Dermis blood vessel endothelial cell (primary cell): ENCODE measurements at places on chromosomes 16 and 17.

DNA sequence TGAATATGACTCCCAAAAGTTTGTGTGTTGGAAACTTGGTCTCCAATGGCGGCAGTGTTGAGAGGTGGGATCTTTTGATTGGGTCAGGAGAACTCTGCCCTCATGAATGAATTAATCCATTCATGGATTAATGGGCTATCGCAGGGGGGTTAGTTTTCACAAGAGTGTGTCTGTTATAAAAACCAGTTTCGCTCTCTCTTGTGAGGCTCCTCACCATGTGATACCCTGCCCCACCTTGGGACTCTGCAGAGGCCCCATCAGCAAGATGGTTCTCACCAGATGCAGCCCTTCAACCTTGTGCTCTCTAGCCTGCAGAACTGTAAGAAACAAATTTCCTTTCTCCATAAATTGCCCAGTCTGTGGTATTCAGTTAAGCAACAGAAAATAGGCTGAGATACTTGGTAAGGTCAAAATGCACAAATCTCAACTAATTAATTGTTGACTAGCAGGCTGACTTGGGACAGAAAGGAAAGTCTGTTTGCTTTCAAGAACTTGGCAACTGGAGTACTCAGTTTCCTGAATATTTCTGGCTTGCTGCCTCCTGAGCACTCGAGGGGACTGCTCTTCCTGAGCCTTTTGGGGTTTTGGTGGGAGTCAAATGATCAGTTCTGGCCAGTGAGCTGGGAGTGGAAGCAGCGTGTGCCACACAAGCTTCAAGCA is 13.8 kb upstream of the CCL17 start:
- peak; percentile 75 for DNase-seq

DNA sequence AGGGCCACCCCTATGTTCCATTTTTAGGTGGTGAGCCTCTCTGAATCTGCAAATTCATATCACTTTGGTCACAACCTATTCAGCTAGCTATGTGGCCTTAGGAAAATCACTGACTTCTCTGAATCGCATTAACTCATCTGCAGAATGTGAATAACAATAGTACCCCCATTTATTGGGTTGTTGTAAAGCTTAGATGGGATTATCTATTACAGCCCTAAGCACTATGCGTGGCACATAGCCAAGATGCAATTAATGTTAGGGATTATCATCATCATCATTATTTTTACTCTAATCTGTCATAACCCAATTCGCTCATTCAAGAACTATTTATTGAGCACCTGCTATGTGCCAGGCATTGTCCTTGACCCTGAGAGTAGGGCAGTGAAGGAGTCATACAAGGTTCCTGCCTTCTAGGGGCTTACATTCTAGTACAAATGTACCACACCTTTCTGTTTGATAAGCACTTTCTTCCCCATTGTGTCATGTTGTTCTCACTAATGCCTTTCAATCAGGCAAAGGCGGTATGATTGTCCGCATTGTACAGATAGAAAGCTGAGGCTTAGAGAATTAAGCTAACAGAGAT is 38.5 kb downstream of the CHD9 start:
- no peak for DNase-seq

GRCh38 chr16:12609937-12610699 is 193.6 kb downstream of the CPPED1 start:
- DNase-seq: no peak

- DNase-seq: no peak
These were observed 18.9 kb downstream of the GGA3 start for GRCh38 chr17:75242461-75243042.

DNA sequence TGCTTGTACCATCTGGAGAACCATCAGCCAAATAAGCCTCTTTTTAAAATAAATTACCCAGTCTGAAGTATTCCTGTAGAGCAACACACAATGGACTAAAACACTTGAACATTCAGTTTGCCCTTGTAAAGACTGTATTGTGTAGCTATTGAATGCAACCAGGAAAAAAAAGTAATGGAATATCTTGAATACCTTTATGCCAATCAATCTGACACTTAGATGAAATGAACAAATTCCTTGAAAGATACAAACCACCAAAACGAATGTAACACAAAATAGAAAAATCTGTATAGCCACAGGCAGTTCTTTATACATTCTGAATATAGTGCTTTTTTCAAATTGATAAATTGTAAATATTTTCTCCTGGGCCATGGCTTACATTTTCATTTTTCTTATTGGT is 63.3 kb upstream of the KCNJ16 start:
- DNase-seq: no peak

GRCh38 chr17:66989579-66989978 is 25.1 kb downstream of the CACNG4 start:
- no peak for DNase-seq

- no peak for DNase-seq
These were observed 6.2 kb downstream of the C17orf100 start for GRCh38 chr17:6657633-6658287.

DNA sequence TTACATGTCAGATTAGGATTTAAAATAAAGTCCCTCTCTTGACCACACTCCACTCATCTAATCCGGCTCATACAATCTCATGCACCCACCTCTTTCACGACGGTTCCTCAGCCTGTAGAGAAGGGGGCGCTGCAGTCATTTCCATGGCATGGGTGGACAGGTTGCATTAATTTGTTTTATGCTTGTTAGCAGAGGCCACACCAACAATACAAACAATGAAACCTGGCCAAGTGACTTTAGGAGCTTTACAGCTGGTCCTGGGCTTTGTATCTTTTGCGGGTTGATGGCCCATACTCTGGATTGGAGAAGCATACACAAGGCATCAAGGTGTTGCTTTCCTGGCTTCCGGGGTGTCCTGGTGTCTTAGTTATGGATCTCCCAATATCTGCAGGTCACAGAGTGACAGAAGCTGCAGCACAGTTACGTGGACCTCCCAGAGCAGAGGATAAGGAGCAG is 9.7 kb upstream of the SNF8 start:
- peak; percentile 69 for DNase-seq

DNA sequence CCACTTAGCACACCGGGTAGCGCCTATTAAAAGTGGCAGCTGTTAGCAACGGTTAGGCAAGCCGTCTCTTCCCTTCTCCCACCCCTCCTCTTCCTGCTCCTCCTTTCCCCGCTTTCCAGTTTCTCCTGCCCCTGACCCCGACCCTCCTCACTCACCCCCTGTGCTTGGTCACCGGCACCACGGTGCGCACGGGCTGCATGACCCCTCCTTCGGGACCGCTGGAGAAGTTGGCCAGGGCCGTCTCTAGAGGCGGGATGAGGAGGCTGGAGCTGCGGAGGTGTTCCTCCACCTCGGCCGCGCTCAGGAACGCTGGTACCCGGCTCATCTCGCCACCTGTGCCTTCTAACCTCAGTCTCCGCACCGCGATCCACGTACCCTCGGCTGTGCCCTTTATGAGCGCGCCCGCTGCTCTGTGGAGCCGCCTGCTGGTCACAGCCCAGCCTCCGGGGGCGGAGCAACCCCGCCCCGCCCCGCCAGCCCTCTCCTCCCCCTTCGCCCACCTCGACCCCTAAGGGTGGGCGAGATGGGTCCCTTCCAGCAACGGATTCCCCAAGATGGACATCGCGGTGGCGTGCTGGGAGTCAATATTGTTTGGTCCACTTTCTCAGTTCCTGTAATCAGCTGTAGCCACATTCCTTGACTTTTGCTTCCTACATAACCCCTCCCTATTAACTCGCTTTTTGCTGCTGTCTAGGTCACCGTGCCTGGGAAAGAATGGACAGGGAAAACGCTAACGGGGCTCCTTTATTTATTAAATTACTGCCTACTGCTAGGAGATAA is at the start of gene CRYM:
Gene CRYM (minus strand): TSS at position 364 of the 780 bp plus-strand sequence. CDS start 39 bp downstream, at position 325.
- DNase-seq: peak; percentile 54

GRCh38 chr17:59362811-59363205 is 31.4 kb downstream of the YPEL2 start:
- no peak for DNase-seq

- no peak for DNase-seq
These were observed 92.9 kb downstream of the HAPSTR1 start for GRCh38 chr16:9184354-9184690.

GRCh38 chr16:23909792-23910418 is 74.1 kb downstream of the PRKCB start:
- DNase-seq: no peak

DNA sequence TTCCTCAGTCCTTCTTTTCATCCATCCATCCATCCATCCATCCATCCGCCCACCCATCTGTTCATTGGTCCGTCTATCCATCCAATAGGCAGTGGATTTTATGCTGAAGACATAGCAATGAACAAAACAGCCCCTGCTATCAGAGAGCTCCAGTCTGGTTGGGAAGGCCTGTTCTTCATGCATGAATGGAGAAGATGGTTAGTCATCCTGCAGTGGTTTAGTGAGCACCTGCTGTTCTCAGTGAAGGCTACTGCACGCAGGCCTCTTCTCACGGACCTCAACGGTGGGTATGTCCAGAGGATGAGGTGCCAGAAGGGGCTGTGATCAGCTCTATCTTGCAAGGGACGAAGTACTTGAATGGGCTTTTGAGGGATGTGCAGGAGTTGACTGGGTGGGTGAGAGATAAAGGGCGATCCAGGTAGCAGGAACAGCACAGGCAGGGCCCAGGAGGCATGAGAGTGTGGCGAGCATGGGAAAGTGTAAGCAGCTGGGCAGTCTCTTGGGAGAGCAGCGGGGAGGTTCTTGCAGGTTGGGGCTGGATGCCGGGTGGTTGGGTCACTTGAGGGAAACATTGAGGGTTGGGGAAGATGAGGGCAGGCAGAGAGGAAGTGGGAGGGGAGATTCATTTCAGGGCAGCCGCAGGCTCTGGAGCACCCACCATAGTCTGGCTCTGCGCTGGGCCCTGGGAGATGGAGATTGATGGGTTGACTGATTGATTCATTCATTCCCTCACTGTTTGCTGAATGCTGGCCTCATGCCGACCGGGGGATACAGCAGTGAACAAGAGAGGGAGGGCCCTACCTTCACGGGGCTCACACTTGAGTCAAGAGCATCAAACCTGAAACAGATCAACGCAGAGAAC is 115.0 kb upstream of the CIBAR2 start:
- DNase-seq: no peak

- DNase-seq: no peak
These were observed 28.9 kb downstream of the IKZF3 start for GRCh38 chr17:39835038-39835786.

GRCh38 chr17:28719021-28719433 is 758 bp upstream of the RPL23A start:
- DNase-seq: no peak

DNA sequence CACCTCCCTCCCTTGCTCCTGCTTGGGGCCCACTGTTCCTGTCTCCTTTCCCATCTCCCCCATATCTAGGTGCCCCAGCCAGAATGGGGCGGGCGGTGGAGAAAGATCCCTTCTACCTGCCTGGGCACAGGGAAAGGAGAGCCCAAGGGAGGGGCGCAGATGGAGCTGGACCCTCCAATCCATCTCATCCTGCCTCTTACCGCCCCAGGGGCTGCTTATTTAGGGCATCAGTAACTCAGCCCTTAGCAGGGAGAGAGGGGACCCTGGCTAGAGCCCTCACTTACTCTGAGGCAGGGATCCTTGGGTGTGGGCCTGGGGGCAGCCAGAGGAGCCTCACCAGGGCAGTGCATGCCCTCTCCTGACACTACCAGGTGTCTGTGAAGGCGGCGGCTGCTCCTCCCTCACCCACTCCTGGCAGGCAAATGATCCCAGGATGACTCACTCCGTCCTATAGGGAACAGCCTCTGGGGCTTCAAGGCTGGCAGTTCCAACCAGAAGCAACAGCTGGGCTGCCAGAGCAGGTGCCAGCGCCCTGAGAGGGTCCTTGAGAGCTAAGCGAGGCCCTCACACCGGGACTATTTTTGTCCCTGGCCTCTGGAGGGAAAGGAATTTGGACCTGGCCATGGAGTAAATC is 16.3 kb upstream of the BCAR1 start:
- peak; percentile 74 for DNase-seq

DNA sequence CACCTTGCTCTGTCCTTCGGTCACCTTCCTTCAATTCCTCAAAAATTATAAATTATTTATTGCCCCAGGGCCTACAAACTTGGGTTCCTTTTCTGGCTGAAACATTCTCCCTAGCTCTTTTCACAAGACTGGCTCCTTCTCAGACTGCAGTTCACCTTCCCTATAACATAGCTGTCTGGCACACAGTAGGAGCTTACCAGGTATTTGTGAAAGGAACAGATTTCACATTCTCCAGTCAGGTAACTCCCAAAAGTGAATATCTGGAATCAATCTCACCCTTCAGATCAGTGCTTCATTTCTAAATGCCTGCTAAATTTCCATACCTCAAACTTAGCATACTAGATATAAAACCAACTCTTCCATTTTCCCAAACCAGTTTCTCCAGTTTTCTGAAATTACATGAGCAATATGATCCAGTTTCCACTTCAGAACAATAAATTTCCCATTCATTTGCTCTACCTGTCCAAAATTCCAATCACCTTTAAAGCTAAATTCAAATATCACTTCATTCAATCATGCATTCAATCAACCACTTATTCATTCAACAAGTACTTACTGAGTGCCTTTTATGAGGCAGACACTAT is 6.1 kb downstream of the RFFL start:
- DNase-seq: no peak

GRCh38 chr16:5870886-5871691 is 773.5 kb upstream of the EEF2KMT start:
- DNase-seq: no peak

- no peak for DNase-seq
These were observed 39.8 kb downstream of the SLC6A2 start for GRCh38 chr16:55695595-55695994.

GRCh38 chr17:41199421-41200078 is 9.9 kb downstream of the KRTAP9-1 start:
- no peak for DNase-seq

DNA sequence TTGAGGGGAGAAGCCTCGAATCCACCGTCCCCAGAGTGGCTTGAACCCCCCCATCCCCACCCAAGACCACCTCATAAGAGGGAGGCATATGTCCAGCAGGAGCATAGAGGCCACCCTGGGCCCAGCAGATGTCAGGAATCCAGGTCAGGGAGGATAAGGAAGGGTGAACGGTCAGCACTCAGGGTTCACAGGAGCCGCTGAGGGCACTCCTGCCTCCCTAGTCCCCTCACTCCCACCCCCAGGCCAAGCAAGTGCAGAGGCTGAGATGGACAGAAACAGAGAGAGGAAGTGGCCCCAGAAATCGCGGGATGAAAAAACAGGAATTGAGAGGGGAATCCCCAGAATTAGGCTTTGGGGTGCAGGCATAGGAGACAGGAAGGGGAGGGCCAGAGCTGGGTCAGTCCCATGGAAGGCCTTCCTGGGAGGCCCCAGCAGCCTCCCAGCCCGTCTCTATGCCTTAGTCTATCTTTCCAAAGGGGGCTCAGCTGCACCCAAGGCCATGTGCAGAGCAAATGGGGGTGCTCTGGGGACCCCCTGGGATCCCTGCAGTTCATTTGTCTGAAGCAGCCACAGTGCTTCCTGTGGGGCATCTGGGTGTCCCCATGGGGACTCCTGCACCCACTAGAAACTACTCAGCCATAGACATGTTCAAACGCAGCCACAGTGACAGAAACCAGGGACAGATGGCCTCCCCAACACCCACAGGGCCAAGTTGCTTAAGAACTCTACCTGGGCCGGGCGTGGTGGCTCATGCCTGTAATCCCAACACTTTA is 1.7 kb downstream of the CMTM3 start:
- peak; percentile 12 for DNase-seq
